WTC11 (cell line): ENCODE measurements at places on chromosomes 11 and 22.
A peak's percentile ranks its signal among the peaks of the same experiment; 100 is the strongest.

DNA sequence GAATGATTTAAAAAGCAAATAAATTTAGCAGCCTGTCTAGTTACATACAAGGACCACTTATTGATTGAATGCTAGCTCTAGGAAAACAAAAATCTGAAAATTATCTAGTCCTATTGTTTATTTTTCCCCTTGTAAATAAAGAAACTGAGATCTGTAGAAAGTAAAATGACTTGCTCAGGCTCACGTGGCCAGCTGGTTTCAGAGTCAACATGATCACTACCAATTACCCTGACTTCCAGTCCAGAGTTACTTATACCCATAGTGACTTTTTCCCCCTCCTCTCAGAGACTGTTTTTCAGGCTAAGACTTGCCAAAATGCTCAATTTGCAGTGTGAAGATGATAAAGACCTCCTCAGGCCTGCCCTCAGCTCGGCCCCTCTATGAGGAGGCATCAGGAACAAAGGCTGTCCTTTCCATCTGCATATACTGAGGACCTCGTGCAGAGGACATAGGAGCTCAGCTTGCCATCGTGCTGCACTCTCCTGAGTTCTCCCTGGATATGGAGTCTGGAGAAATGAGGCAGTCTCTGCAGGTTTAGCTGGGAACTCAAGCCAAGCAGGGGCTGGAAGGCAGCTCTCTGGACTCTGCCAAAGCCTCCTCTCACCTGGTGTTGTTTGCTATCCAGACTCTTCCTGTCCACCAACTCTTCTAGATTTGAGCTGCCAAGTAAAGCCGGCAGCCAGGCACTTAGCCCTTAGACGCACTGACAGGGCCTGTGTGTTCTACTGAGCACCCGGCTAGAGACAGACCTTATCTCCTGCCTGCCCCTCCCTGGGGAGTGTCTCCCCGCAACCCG is 883.3 kb downstream of the NTM start:
- no peak for DNase-seq

GRCh38 chr11:111400595-111400994 is 21.5 kb upstream of the POU2AF1 start:
- DNase-seq: no peak

- DNase-seq: no peak
Measured at GRCh38 chr22:20130319-20130718, 1.3 kb upstream of the ZDHHC8 start.

DNA sequence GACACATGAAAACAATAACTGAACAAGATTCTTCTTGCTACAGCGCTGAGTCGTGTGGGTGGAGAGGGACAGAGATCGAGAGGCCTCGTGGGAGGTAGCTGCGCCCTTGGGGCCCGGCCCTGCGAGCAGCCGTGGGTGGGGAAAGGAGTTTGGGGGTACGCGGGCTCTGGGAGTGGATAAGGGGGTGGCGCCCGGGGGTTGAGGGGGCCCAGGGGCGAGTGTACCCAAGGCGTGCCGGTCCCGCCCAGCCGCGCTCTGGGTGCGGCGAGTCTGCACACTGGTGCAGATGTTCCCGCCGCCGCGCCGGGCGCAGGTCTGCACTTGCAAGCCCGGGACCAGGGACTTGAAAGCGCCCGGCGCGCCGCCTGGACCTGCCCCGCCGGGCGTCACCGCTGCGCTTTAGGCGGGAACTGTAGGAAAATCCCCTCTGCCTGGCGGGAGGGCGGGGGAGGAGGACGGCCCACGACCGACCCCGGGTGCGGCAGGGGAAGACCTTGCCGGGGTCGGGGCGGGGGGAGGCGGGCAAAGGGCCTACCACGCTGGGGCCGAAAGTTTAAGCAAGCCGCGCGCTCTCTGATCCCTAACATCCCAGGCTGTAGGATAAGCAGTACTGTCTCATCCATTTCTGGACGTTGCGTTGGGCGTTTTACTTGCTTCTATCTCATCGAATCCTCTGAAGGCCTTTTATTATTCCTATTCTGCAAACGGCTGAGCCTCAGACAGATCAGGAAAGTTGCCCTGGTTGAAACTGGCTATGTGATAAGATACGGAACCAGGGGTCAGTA is 1.4 kb upstream of the KREMEN1 start:
- DNase-seq: peak; percentile 77

DNA sequence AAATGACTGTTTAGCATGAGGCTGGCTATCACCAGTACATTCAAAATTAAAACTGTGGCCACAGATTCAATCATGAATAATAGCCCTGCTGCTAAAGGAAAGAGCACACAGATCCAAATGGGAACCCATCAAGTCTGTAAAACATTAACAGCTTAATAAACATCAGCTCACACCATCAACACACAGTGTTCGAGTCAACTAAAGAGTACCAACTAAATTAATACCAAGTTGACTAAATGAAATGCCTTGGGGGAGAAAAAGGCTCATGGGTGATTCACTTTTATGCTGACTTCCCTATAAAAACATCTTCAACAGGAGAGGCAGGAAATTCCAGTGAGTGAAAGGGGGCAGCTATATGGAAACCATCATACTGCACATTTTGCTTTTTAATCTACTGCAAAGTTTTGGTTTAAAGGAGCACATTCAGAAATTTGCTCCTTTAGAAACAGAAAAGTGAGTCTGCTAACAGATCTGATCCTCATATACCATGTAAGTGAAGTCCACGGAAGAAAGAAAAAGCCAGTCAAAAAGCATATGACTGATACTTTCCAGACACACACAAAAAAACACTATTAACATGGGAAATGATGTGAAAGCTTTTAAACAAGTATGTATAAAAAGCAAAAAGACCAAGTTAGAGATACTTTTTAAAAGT is 16.3 kb downstream of the LGR4 start:
- no peak for DNase-seq

DNA sequence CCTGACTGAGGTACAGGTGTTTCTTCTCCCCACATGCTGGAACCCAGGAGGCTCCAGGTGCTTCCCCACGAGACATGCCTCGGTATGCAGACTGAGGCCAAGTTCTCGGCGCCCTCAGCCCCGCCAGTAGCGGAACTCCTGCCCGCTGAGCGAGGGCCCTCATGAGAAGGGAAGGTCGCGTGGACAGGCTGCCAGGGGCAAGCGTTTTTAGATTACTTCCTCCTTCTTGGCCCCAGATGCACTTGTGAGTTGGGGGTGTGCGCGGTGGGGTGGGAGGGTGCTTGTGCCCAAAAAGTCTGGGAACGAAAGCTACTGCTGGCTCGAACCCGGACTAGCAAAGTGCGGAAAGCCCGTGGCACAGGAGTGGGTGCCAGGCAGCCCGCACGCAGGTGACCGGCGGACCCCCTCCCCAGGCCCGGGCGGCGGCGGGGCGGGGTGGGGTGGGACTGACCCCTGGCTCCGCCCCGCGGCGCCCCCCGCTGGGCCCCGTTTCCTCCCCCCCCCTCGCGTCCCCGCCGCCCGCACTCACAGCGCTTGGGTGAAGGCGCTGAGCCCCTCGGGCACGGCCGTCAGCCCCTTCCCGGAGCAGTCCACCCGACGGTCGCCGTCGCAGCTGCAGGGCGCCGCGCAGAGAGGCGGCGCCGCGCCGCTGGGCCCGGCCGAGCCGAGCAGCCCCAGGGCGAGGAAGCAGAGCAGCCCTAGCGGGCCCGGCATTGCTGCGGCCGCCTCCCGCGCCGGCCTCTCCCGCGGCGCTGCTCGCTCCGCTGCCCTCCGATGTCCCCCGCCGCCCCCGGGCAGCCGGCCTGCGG is 797 bp downstream of the LGR4 start:
- DNase-seq: peak; percentile 48

DNA sequence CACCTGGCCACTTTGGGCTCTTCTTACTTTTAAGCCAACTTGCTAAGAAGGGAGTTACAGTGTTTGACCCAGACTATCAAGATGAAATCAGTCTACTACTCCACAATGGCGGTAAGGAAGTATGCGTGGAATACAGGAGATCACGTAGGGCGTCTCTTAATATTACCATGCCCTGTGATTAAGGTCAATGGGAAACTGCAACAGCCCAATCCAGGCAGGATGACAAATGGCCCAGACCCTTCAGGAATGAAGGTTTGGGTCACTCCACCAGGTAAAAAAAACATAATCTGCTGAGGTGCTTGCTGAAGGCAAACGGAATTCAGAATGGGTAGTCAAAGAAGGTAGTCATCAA is 1.0 kb upstream of the YPEL4 start:
- no peak for DNase-seq

DNA sequence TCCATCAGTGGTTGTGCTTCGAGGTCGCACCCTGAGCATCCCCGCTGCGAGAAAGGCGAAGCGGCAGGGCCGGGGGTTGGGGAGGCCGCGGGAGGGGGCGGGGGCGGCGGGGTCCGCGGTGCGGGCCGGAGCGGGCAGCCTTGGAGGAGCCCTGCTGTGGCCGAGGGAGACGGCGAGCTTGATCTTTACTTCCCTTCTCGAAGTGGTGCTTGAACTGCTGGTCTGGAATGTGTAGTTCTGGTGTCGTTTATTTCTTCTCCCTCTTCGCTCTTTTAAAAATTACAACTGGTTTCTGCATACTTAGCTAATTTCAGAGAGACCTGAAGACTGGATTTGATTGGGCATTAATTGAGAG is 1.1 kb downstream of the APLP2 start:
- DNase-seq: peak; percentile 44

- no peak for DNase-seq
Measured at GRCh38 chr22:19656541-19657251, 57.6 kb upstream of the SEPTIN5 start.

- no peak for DNase-seq
Measured at GRCh38 chr22:39600491-39601179, 30.1 kb downstream of the CACNA1I start.
